Pons (tissue), 1 donor: ENCODE measurements at places on chromosomes 6 and 20.
A peak's percentile ranks its signal among the peaks of the same experiment; 100 is the strongest.

DNA sequence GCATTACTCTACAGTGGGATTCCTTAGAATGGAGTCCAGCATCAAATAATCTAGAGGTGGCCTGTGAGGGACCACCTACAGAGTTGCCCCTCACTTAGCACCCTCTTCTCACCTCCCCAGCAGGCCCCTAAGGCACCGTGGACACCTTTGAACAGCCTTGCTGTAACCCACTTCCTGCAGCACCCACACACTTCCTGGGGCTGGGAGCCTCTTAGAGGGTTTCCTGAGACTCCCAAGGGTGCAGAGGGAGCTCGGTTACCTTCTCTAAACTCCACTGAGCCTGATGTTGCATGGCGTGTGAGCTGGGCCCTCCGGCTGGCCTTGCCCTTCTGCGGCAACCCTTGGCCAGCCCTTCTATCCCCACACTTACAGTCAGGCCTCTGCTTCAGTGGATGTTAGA lies 7.3 kb upstream of the SIRPG start:
- no peak for DNase-seq

- DNase-seq, result no peak
These were observed 25.8 kb upstream of the KCNK5 start for GRCh38 chr6:39254999-39255535.

- no peak for DNase-seq
These were observed 9.2 kb upstream of the L3MBTL3 start for GRCh38 chr6:130009146-130009545.

- no peak for DNase-seq
These were observed 34.1 kb upstream of the HMGA1 start for GRCh38 chr6:34202329-34203201.

- peak; percentile 78 for DNase-seq
These were observed 5.3 kb downstream of the SOBP start for GRCh38 chr6:107495196-107495643.

GRCh38 chr20:48983423-48984400 lies 62.2 kb downstream of the ARFGEF2 start:
- DNase-seq, result no peak

DNA sequence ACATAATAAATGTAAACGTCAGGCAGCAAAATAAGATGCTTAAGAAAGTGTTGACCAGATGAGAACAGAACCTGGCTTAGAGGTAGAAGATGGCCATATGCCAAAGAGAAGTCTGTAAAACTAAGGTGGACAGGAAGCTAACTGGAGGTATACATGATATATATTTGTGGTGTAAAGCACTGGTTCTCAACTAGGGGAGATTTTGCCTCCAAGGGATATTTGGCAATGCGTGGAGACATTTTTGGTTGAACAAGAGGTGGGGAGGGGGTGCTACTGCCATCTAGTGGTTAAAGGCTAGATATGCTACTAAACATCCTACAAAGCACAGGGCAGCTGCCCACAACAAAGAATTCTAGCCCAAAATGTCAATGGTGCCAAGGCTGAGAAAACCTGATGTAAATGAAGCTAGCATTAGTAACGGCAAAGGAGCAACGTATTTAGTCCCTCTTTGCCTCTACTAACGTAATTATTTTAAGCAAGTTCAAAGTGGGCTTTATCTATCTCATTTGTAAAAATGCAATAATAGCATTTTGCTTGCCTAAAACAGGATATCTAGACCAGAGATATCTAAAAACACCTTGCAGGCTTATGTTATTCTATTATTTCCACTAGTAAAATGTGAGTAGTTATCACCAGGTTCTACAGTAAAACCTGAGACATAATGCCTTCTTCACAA lies 182.6 kb downstream of the RNGTT start:
- peak; percentile 71 for DNase-seq

- DNase-seq, result no peak
These were observed 34.7 kb downstream of the CPNE5 start for GRCh38 chr6:36804563-36804962.

- no peak for DNase-seq
These were observed 29.4 kb downstream of the TFAP2B start for GRCh38 chr6:50847890-50848594.

DNA sequence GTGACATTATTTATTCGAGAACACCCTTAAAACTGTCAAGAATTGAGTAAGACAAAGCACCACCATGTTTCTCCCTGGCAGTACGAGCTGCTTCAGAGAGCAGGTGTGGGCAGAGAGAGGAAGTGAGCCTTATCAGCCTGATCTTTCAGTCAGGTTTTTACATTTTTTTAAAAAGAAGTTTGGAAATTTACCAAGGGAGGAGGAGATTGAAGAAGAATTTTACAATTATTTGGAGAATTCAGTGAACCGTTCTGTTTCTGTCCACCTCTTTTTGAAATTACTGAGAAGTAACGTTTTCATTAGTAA lies 75.5 kb downstream of the ZDHHC14 start:
- DNase-seq, result no peak
